ENCODE measurements at places on chromosomes 4 and X.

- no peak for DNase-seq
Observed at GRCh38 chr4:85298037-85298436, 176.9 kb upstream of the ARHGAP24 start.

- DNase-seq: no peak
Observed at GRCh38 chr4:153939570-153939969, 150.7 kb upstream of the SFRP2 start.

DNA sequence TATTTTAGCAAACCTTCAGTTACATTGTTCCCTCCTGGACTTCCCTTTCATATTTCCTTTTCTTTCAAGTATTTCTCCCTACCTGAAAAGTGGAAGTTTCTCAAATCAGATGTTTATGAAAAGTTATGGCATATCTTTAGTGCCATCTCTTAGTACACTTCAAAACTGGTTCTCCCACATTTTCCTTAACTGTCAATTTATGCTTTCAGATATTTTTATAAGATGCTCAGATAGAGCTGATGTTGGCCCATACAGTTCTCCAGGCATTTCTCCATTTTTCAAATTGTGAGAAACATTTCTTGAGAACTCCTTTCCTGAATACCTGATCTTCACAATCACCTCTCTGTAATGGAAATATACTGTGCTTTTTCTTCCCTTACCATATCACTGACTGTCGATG lies 32.5 kb upstream of the AP1AR start:
- DNase-seq: no peak

GRCh38 chr4:81870275-81870674 lies 398.6 kb upstream of the RASGEF1B start:
- DNase-seq: no peak

DNA sequence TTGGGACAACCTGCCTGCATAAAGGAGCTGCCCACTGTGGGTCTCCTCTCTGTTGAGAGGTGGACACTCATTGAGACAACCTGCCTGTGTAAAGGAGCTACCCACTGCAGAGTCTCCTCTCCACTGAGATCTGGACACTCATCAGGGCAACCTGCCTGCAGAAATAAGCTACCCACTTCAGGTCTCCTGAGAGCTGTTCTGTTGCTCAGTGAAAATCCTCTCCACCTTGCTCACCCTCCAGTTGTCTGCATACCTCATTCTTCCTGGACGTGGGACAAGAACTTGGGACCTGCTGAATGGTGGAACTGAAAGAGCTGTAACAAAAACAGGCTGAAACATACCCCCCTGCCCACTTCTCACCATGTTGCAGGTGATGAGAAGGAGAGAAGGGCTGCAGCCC lies 59.9 kb upstream of the CDKN2AIP start:
- DNase-seq: no peak

DNA sequence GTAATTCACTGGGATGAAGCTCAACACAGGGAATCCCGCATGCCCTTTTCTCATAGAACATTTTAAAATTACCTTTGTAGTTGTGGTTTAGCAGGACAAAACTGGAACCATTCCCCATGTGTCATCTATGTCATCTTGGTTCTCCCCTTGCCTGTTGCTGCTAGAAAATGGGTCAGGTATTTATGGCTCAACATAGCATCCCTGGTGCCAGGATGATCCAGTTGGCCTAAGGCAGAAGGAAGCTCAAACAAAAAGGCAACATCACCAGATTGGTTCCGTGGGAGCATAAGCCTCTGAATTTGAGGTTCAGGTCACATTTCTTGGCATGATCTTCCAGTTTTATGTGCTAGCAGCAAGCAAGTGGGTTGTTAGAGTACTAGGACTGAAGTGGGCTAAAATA lies 552.6 kb upstream of the BOD1L1 start:
- no peak for DNase-seq

- no peak for DNase-seq
Observed at GRCh38 chr4:89847571-89848325, 10.8 kb upstream of the SNCA start.

GRCh38 chr4:108044951-108045686 lies 55.4 kb downstream of the HADH start:
- DNase-seq: no peak

DNA sequence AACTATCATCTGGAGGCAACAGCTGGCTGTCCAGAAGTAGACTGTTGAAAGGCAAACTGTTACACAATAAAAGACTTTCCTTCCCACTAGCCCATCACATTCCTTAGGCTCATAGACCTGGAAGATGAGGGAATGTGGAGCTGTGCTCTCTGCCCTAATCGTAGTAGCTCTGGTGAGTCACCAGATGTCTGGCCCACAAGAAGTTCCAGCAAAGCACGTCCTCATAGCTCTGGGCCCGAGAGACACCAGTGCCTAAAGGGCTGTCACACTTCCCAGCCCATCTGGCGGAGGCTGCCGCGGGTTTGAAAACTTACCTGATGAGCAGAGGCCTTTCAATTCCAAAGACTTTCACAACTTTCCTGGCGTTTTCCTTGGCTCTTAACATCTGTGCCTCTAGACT lies 81.7 kb upstream of the STOX2 start:
- DNase-seq: no peak
